ENCODE measurements at places on chromosomes 3 and 15.

DNA sequence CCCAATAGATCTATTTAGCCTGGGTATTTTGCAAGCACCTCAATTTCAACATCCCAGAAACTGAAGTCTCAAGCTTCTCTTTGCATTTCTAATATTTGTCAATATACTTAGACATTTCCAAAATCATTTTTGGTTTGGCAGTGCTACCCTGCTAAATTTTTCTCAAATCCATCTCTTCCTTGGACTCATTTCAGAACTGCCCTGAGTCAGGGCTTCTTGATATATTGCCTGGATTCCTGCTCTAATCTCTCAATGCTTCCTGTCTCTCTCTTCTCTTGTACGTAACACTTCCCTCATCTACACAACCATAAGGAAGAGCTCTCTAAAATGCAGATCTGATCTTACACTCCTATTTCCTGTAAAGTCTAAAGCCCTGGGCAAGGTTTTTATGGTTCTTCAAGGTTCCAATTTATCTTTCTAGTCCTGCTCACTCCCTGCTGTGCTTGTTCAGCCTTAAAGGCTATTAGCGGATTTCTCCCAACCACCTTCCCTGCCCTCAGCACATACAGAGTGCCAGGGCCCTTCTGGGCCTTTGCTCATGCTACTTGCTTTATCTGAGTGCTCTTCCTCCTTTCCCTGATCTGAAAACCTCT lies 53.0 kb upstream of the MME start:
- no peak for DNase-seq

- DNase-seq, result no peak
These were observed 7.9 kb upstream of the MRAS start for GRCh38 chr3:138340511-138340910.

DNA sequence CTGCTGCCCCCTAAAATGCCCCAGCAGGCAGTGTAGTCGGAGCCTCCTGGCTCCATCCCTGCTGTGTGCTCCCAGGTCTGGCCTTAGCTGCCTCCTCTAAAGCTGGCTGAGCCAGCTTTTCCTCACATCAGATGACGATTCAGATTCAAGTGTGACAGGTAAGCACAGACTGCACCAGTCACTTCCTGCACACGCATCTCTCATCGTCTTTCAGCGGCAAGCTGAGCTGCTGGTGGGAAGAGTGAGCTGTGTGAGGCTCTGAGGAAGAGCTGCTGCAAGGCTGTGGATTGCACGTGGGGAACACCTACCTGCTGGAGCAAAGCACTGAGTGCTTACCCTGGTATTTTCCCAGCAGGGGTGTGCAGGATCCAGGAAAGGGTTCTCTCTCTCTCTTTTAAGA lies 88.4 kb upstream of the RPL32 start:
- DNase-seq, result no peak

DNA sequence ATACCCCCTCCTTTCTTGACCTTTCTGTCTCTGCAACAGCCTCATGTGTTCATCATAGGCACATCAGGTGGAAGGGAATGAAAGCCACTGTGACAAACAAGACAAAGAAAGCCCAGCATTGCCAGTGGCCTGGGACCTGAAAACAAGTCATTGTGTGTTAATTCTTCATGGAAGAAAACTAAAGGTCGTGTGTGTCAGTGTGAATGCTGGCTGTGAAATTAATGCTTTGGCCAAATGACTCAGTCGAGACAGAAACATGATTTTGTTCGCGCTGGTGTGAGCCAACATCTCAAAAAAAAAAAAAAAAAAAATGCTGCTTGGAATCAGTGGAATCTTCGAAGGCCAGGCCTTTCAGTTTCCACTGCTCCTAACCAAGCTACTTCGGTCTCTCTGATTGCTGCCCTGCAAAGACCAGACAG lies 386.5 kb upstream of the PROK2 start:
- DNase-seq, result no peak

DNA sequence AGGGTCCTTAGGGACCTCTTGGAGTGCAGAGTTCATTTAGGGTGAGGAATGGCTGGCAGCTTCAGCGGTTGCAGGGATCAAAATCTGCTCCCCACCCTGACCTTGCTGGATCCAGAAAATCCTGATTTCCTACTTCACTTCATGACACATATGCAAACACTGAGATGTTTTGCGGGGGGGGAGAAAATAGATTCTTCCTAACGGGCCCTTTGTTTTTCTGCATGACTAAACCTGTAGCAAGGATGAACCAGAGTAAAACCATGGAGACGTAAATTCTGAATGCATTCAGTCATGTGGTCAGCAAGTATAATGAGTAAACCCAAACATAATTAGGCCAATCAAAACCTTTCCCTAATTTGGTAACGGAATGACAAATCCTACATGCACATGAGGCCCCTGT lies 20.0 kb upstream of the RBP1 start:
- no peak for DNase-seq

GRCh38 chr15:81323559-81323943 lies 390 bp downstream of the STARD5 start:
- no peak for DNase-seq

DNA sequence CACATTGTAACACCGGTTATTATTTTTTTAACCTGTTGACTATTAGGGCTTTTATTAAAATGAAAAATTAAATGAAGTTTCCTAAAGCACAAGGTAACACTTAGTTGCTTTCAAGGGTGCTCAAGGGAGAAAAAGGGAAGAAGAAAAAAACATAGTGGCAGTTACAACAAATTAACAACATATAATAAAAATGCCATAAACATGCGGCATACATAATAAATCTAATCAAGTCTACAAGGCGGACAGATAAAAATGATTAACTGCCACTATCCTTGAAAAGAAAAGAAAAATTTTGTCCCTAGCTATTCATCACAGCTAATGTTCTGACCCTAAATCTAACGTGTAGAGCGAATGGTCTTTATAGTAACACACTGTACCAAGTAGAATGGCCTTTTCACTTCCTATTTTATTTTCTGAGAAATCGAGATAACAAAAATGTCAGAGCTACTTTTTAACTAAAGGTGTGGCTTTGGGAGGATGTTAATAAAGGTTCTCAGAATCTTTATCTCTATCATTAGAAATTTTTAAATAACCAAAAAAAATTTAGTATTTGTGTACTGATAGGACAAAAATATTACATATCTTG lies 194.9 kb downstream of the FOXP1 start:
- DNase-seq, result no peak

- no peak for DNase-seq
These were observed 71.6 kb downstream of the ADCY5 start for GRCh38 chr3:123377243-123377740.

- DNase-seq, result no peak
These were observed 27.2 kb downstream of the SEC62 start for GRCh38 chr3:169993761-169994160.

DNA sequence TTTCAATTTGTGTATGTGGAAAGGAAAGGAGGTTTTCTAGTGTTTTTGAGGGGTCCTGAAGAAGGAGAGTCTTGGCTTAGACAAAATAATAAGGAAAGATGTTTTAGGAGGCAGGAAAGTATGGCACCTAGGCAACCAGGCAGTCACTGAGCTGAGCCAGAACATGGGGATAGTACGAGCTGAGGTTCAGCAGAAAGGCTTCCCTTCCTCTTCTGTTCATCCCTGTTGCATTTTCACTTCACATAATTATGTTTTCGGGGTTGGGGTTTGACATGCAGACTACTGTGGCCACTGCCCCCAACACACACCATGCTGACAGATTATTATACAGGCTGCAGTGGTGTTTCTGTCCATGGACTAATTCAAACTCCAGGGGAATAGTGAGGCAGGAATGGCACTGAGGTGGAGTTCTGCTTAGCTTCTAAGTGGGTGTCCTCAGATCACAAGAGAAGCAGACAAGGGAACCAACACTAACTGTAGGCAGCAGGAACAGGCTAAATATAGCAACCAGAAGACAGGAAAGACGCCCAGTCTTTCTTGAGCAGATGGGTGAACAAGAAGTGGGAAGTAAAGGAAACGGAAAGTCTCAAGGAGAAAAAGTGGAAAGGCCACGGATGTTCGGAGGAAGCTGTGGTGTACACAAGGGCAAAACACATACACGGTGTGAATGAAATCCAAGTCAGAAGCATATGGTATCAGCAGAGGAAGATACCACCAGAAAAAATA lies 305.8 kb downstream of the PLCL2 start:
- no peak for DNase-seq

DNA sequence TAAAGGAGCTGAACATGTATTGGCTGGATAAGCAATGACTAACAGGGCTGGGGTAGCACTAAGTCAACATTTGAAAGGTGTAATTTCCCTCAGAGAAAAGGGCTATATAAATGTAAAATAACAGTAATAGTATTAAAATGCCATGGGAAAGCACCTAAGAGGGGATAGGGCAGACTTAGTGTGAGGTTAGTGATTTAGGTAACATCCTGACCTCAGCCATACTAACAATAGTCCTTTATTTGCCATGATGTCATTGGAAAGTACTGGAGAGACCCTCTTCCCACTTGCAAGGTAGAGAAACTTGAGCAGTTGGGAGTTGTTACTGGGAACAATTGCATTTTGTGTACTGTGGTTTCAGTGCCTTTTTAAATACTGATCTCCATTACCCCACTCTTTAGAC lies 103.4 kb downstream of the LSAMP start:
- no peak for DNase-seq

DNA sequence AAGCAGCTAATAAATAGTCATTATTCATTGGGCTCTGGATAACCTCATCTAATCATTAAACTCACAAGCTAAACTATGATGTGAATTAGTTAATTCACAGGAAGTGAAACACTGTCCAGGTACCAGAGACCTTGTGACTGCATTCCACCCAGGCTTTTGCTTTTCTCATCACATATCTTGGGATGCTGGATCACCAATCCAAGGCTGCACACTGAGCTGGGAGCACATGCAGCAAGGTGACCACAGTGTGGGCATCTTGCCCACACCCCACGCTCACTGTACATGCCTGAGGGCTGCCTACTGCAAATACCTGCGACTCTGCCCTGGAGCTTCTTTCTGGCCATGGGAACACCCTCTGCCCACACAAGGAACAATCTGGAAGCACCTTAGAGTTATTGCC lies 40.6 kb upstream of the TNFAIP8L3 start:
- DNase-seq, result no peak

DNA sequence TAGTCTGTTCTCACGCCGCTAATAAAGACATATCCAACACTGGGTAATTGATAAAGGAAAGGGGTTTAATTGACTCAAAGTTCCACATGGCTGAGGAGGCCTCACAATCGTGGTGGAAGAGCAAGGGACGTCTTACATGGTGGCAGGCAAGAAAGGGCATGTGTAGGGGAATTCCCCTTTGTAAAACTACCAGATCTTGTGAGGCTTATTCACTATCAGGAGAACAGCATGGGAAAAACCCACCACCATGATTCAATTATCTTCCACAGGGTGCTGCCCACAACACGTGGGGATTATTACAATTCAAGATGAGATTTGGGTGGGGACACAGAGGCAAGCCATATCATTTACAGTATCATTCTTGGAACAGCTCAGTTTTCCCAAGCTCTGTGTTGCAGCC lies 268.0 kb downstream of the SUCLG2 start:
- DNase-seq, result no peak

DNA sequence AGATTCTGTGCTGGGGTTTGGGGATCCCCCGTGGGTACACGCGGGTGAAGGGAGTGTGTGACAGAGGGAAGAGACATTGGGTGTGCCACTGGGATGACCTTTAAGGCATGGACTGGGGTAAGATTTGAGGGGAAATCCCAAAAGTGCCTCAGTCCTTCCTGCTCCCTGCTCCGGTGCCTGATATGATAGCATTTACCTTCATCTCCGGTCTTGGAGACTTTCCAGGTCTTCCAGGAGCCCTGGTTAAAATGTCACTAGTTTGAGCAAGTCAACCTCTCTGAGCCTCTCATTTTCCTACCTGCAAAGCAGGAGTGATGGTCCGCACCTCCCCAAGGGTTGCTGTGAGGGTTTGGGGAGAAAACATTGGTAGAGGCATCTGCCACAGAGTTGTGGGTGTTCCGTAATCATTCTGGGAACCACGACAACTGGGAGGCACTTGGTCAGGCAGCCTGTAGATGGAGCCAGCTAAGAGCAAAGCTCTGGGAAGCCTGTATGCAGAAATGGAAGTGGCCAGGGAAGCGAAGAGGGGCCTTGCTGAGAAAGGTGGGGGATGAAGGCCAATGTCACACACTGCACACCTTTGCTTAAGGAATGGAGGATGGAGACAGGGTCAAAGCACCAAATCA lies 33.9 kb upstream of the KIF23 start:
- DNase-seq, result no peak

- no peak for DNase-seq
These were observed 676.0 kb upstream of the SEMA6D start for GRCh38 chr15:47041301-47041700.

GRCh38 chr3:66138336-66139313 lies 82.2 kb upstream of the SLC25A26 start:
- no peak for DNase-seq

DNA sequence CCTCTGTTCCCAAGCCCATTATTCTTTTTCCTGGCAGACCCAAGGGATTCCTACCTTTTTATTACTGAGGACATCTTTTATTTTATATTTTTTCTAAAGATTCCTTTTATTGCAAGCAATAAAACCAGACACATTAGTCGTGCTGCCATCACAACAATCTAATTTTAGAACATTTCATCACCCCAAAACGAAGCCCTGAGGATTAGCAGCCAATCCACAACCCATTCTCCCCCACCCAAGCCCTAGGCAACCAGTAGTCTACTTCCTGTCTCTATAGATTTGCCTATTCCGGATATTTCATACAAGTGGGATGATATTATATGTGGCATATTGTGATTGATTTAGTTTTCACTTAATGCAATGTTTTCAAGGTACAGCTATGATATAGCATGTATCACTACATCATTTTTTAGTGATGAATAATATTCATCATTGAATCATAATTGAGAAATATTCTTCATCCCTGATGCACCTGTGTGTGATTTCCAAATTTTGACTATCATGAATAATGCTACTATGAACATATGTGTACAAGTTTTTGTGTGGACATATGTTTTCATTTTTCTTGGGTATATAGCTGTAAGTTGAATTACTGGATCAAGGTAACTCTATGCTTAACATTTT lies 65.7 kb downstream of the IL1RAP start:
- no peak for DNase-seq

DNA sequence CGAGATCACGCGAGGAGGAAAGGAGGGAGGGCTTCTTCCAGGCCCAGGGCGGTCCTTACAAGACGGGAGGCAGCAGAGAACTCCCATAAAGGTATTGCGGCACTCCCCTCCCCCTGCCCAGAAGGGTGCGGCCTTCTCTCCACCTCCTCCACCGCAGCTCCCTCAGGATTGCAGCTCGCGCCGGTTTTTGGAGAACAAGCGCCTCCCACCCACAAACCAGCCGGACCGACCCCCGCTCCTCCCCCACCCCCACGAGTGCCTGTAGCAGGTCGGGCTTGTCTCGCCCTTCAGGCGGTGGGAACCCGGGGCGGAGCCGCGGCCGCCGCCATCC lies 1.1 kb upstream of the SETD5 start:
- peak; percentile 81 for DNase-seq

GRCh38 chr15:56156877-56157276 lies 86.8 kb downstream of the RFX7 start:
- no peak for DNase-seq

DNA sequence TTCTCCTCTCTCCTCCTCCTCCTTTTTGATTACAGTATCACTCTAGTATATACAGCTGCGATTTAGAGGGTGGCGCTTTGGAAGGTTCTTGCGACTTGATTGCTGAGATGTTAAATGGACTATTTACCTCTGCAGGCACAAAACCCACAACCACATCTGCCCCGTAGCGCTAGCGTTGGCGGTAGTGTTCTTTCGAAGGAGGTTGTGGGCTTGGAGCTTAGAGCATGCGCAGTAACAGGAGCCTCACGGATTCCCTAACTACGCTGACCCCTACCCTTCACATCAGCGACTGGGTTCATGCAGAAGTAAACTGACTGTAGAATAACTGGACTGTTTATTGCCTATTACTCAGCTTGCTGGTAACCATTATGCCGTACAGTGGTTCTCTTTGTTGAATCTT lies 58.0 kb downstream of the CGGBP1 start:
- no peak for DNase-seq

- no peak for DNase-seq
These were observed 1.4 kb downstream of the MGLL start for GRCh38 chr3:127820826-127821313.

Data from forelimb muscle (tissue), 1 donor.